Jurkat, Clone E6-1 (cell line): ENCODE measurements at places on chromosomes 2 and 18.

- DNase-seq: no peak
Measured at GRCh38 chr18:63106727-63107126, 212.8 kb downstream of the BCL2 start.

- no peak for DNase-seq
Measured at GRCh38 chr2:165633431-165633830, 160.6 kb downstream of the GALNT3 start.

DNA sequence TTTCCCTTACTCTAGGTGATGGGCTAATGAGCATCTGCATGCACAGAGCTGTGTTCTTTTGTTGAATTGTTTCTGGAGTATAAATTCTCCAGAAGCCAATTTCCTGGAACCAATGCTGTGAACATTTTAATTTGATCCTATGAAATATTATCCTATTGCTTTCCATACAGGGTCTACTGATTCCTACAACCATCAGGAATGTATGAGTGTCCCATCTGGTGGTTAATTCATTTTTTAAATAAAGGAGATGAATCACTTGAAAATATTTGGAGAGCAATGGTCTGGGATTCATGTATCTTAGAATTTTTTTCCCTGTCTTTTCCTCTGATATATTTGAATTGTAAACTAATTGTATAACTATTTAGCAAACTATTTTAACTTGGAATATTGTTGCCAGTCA lies 14.0 kb downstream of the KIF5C start:
- no peak for DNase-seq

DNA sequence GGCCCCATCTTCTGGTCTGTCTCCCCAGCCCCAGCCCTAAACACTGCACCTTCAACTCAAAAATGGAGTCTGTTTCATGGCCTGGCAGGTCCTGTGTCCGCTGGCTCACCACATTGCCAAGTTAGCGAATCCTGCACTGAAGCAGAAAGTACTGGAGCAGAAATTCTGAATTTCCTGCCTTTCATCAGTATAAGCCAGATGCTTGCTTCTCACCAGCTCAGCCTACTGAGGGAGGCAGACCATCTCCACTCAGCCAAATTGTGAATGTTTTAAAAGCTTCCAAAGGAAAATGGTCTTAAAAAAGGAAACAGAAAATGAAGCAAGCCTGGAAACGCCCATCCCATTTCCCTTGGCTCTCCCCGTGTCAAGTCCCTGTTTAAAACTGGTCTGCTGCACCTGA lies 157.8 kb downstream of the C1D start:
- DNase-seq: no peak
